ENCODE measurements at places on chromosomes 7 and 10.
A peak's percentile ranks its signal among the peaks of the same experiment; 100 is the strongest.

GRCh38 chr10:35400595-35401268 is 64.4 kb downstream of the CCNY start:
- DNase-seq, result no peak

- DNase-seq, result no peak
Measured at GRCh38 chr10:44280226-44281014, 104.5 kb downstream of the CXCL12 start.

DNA sequence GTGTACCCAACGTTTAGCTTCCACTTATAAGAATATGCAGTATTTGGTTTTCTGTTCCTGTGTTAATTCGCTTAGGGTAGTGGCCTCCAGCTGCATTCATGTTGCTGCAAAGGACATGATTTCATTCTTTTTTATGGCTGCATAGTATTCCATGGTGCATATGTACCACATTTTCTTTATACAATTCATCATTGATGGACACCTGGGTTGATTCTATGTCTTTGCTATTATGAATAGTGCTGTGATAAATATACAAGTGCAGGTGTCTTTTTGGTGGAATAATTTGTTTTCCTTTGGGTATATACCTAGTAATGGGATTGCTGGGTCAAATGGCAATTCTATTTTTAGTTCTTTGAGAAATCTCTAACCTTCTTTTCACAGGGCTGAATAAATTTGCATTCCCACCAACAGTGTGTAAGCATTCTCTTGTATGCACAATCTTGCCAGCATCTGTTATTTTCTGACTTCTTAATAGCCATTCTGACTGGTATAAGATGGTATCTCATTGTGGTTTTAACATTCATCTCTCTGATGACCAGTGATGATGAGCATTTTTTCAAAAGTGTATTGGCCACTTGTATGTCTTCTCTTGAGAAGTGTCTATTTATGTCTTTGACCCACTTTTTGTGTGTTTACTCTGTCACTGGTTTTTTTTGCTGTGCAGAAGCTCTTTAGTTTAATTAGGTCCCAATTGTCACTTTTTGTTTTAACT is 72.5 kb upstream of the CC2D2B start:
- no peak for DNase-seq

GRCh38 chr10:73772281-73773151 is 9.3 kb upstream of the CHCHD1 start:
- peak; percentile 92 for DNase-seq

GRCh38 chr10:99461230-99461629 is 30.8 kb upstream of the GOT1 start:
- no peak for DNase-seq

All from activated effector memory CD4-positive, alpha-beta T cell treated with anti-CD3 and anti-CD28 coated beads, Interleukin-2, amount 50 U/mL, for 16 hours (primary cell).